Naive thymus-derived CD4-positive, alpha-beta T cell (primary cell): ENCODE measurements at places on chromosomes 5 and 9. TPM values are rescaled to one million over a fixed set of nuclear protein-coding genes. Genes with fewer than 3 reads are reported as not detected.
A peak's percentile ranks its signal among the peaks of the same experiment; 100 is the strongest.

DNA sequence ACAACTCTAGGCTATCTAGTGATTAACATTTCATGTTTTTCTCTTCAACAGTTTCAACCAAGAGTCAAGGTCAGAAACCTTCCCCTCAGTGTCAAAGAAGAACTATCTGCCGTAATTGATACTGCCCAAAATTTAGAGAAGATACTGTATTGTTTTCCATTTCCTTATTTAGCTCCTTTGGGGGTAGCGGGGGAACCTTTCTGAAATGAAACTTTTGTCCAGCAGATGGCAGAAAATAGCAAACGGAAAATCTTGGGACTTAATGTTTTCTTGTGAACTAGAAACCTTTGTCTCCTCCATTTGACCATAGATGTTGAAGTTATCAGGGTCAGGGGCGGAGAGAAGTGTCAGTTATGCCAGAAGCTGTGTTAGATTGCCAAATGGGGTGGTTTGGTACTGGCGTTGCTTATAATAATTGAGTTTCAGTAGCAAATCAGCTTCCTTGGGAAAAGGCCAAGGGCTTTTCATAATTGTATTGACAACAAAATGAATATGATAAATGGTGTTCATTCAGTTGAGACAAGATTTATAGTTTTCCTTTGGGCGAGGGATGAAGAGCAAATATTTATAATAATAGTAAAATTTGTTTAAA lies 101.7 kb upstream of the TLX3 start:
- H3K4me1 ChIP-seq: no peaks in the 10 kb centered on the region
- H3K27me3 ChIP-seq: no peaks in the 10 kb centered on the region
- no peak overlapping the region for H3K4me3 ChIP-seq
- DNase-seq: peak; percentile 5

TAS2R1 gene
- total RNA-seq: not detected

GRCh38 chr9:18747595-18747994 lies 273.6 kb downstream of the ADAMTSL1 start:
- H3K4me3 ChIP-seq: no peak overlapping the region
- no peaks in the 10 kb centered on the region for H3K4me1 ChIP-seq
- no peaks in the 10 kb centered on the region for H3K27me3 ChIP-seq

DNA sequence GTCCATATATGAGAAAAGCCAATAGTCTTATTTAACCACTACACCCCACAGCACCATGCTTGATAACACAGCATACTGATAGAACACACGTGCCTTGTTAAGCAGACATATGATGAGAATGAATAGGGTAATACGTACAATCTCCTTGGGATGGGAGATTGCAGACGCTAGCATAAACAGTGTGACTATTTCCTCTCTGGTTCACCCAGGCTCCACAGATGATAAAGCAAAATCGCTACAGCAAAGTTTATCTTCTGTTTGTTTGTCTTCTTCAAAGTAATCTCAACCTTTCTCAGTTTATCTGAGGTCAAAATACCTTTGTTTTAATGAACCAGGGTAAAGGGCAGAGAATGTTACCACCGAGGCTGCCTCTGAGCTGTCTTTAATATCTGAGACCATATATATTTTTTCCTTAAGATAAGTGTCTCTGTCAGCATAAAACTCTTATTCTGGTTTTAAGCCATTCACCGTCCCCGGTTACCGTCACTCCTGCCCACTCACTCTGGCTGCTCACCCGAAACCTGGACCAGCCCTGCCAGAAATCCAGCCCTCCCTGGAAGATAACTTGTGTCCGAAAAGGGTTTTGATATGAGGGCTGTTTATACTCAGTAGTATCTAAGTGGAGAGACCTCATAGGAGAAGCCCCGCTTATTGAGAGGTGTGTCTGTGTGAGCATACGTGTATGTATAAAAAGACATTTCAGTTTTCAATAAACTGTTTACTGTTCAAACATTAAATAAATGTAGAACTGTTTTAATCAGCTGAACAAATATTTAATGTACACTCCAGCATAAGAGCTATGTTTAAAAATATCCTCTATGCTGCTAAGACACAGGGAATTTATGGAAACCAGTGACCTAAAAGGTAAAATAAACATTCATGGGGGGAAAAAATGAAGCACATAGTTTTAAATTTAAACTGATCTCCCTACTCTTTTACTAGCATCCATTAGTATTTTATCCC lies 465.4 kb downstream of the RASEF start:
- no peaks in the 10 kb centered on the region for H3K4me1 ChIP-seq
- no peaks in the 10 kb centered on the region for H3K27me3 ChIP-seq

- no peaks in the 10 kb centered on the region for H3K36me3 ChIP-seq
- peaks cover 4% of the 10 kb centered on the region for H3K27me3 ChIP-seq
- no peak overlapping the region for H3K27ac ChIP-seq
- no peak for DNase-seq
These were observed 2.2 kb downstream of the ABLIM3 start for GRCh38 chr5:149143470-149143869.

SH3GL2 gene
- not detected in 2 replicates for total RNA-seq
